GM12892 (cell line): ENCODE measurements at places on chromosomes 4 and X.

GRCh38 chrX:124605511-124605910 is 259.1 kb downstream of the SH2D1A start:
- no peak for DNase-seq

DNA sequence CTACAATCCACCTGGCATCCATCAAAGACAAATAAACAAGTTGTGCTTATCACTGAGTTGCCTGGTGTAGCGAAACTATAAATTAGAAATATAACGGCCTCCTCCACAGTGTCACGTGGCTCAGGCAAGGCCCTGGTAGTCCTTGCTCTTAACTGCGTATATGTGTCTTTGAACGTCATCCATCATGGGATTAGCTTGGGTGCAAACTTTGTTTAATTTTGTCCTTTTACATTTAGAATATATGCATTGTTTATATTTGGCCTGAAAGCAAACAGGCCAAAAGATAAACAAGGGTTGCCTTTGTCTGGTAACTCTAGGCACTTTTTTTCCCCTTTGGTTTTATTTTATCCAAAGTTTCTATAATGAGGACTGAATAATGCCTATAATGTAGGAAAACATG is 184.9 kb downstream of the KIT start:
- no peak for DNase-seq

- no peak for DNase-seq
Observed at GRCh38 chrX:49139713-49140112, 16.2 kb upstream of the GPKOW start.

DNA sequence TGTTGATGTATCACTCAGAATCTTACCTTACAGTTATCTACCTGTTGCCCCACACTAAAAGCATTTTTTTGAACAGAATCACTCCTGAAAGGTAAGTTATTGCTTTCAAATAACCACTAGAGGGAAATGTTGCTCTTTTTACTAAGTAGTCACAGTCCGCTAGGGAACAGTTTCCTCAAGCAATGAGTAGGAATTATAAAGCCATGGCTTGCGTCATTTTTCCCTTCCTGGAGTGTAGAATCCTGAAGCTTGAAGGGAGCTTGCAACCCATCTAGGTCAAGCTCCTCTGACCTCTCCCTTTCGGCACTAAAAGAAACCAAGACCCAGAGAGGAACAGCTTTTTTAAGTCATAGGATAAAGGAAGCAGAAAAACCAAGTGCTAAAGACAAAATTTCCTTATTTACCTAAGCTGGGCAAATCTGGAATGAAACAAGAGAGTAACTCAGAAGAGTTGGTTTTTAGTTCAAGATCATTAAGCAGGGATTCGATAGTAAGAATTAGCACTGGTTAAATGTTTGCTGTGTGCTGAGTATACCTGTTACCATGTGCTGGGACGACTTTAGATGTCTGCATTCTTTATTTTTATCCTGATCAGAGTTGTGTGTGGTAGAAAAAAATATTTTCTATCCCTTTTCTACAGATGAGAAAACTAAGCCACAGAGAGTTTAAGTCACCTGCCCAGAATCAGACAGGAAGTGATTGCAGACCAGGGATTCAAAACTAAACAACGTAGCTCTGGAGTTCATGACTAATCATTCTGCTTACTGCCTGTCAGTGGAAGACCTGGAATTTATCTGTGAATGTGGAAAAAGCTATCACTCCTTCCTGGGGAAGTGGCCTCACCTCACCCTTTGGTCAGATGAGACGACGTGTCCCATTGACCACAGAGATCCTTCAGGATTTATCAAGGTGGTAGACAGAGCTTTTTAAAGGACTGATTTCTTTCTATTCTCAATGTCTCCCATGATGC is 631.5 kb downstream of the RAB28 start:
- DNase-seq, result no peak

- no peak for DNase-seq
Observed at GRCh38 chr4:128686810-128687209, 122.7 kb upstream of the JADE1 start.

DNA sequence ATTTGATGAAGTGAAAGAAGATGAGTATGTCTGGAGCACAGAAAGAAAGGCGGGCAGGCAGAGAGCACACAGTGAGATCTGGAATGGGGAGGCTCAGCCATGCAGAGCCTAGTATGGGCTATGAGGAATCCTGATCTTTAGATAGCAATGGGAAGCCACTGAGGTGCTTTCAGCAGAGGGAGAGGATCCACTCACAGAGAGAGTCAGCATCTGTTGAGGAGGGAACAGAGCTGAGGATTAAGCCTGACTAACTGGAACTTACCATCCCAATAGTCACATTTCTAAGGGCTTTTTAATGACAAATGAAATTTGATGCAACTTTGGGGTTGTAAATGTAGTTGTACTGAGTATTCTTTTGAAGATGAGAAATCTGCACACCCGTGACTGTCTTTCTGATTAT is 20.6 kb upstream of the FGFBP2 start:
- DNase-seq, result no peak

GRCh38 chrX:72685810-72686456 is 28.2 kb downstream of the PHKA1 start:
- no peak for DNase-seq

DNA sequence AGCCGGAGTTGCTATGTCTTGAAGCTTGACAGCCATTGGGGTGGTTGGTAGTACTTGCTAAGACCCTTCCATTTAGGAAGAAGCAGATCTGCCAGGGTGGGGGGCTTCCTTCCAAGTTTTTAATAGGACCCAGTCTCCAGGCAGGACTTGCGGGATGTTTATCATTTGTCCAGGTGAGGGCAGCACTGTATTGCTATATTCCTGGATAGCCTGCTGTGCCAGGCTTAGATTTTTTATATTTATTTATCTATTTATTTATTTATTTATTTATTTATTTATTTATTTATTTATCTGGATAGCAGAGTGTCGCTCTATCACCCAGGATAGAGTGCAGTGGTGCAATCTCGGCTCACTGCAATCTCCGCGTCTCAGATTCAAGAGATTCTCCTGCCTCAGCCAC is 87.4 kb upstream of the CT45A1 start:
- DNase-seq, result no peak
